Karpas-422 (cell line): ENCODE measurements at places on chromosomes 7 and 10. TPM values are rescaled to one million over a fixed set of nuclear protein-coding genes. Genes with fewer than 3 reads are reported as not detected.

Gene GPR85
- total RNA-seq = 0.07 TPM in 1 of 2 replicates, not detected in the other

Gene HPSE2
- total RNA-seq = not detected in 2 replicates

Gene CYP26C1
- total RNA-seq = 0.14 and 0.30 TPM in 2 replicates

Gene MKX
- total RNA-seq = not detected in 2 replicates

Gene GNG11
- total RNA-seq = not detected in 2 replicates

Gene SFXN3
- total RNA-seq = 8.5 and 13.6 TPM in 2 replicates

Gene SPDYE8
- not detected in 2 replicates for total RNA-seq

- H3K4me1 ChIP-seq = no peaks in the 10 kb centered on the region
- H3K27ac ChIP-seq = no peak overlapping the region
- no peak for DNase-seq
- H3K4me3 ChIP-seq = no peak overlapping the region
- H3K27me3 ChIP-seq = no peaks in the 10 kb centered on the region
Observed at GRCh38 chr10:19889256-19889655, 73.0 kb downstream of the PLXDC2 start.

DNA sequence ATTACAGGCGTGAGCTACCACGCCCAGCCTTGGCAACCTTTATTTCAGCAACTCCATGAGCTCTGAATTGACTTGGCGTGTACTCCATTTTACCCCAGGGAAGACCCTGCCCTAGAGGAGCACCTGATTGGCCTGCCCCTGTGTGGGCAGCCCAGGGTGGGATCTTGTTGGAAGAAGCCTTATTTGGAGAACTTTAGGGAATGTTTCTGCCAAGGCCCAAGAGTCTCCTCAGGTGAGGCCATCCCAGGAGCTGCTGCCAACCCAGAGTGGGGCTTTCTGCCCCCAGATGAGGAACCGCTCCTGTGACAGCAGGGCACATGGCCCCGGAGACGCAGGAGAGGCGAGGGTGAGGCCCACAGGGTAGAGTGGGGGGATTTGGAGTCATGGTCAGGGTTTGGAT, 42.0 kb downstream of the VWA2 start:
- H3K27ac ChIP-seq = no peak overlapping the region
- H3K27me3 ChIP-seq = no peaks in the 10 kb centered on the region
- no peaks in the 10 kb centered on the region for H3K4me1 ChIP-seq
- H3K4me3 ChIP-seq = no peak overlapping the region
- no peaks in the 10 kb centered on the region for H3K36me3 ChIP-seq

- H3K27me3 ChIP-seq = no peaks in the 10 kb centered on the region
- no peak overlapping the region for H3K4me3 ChIP-seq
- no peak overlapping the region for H3K27ac ChIP-seq
- H3K36me3 ChIP-seq = no peaks in the 10 kb centered on the region
Observed at GRCh38 chr7:103919272-103919868, 70.1 kb downstream of the RELN start.

DNA sequence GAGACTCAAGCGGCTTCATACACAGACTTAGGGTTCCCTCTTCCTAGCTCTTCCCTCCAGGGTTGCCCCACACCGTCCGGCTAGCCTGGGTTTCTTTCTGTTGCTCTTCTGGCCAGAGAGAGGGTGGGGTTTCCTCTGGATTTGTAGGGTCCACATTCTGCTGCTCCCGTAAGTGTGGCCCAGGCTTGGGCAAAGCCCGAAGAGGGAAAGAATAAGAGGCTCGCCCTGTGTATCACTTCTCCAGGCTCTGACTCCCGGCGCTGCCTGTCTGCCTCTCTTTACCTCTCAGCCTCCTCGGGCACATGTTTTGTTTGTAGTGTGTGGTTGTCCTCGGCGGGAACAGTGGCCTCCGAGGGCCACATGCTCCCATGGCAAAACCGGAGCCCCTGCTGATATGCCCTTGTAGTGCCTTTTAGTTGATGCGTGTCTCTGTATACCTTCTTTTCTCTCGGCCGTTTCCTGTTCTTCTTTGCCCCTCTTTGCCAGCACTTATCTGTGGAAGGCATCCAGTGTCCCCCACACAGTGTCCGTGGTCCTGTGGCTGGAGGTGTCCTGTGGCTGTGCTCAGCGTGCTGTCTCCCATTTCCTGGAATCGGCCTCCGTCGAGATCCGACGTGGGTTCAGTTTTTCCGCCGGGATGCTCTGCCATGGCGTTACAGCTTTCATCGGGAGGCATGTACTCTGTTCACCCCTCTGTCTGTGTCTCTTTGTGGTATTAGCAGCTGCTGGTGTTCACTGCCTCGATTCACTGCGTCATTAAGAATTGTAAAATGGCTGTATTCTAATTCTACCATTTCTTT, 102.9 kb downstream of the INPP5A start:
- no peak overlapping the region for H3K4me3 ChIP-seq
- no peak overlapping the region for H3K27ac ChIP-seq
- no peaks in the 10 kb centered on the region for H3K36me3 ChIP-seq
- peaks cover 5% of the 10 kb centered on the region; the same call in 1 of the 2 replicates for H3K27me3 ChIP-seq
- DNase-seq = no peak

DNA sequence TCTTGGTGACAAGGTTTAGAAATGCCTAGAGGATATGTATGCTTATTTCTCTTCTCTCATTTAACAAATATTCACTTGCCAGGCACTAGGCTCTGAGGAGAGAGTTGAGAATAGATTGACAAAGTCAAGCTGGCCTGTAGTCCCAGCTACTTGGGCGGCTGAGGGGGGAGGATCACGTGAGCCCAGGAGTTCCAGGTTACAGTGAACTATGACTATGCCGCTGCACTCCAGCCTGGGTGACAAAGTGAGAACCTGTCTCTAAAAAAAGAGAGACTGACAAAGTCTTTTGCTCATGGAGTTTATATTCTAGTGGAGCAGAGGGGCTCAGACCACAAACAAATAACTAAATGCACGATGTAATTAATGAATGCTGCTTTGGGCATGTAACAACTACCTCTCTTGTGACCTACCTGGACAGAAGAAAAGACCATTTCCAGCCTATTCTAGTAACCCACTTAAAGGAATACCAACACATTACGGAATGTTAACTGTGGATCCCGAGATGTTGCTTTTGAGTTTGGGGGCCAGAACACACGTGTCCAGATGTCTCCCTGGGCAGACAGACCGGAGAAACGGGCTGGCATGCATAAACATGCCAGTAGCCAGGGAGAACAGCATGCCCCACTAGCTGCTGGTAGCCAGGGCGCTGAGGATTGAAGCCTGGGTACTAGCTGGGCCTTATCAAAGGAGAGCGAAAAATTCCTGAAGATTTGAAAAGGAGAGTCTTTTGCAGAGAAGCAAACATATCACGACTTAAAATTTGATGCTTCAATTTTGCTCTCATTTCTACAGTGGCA, 2.6 kb upstream of the BMPR1A start:
- peaks cover 15% of the 10 kb centered on the region for H3K4me1 ChIP-seq
- no peaks in the 10 kb centered on the region for H3K27me3 ChIP-seq
- no peak overlapping the region for H3K27ac ChIP-seq
- DNase-seq = no peak
- no peaks in the 10 kb centered on the region for H3K36me3 ChIP-seq
